Right cardiac atrium (tissue), 5 donors: ENCODE measurements at places on chromosomes 1 and 21.

GRCh38 chr1:119742202-119742601 lies 26.5 kb downstream of the HMGCS2 start:
- DNase-seq, result peak; percentile 53

GRCh38 chr1:233246965-233247364 lies 48.6 kb downstream of the PCNX2 start:
- DNase-seq, result no peak

DNA sequence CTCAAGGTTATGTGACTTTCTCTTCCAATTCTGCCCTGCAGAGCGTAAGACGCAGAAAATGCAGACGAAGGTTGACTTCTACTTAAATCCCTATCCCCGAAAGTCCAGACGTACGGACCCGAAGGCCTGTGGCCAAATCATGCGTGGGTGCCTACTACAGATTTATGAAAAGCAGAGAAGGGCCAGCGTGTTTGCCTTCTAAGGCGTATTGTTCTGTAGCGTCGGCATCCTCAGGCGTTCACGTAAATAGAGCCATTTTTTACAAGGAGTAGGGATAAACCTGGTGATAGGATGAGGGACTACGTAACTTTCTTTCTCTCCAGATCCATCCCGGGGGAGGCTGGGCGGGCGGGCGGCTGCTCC lies 222 bp upstream of the GIPC2 start:
- DNase-seq, result no peak

DNA sequence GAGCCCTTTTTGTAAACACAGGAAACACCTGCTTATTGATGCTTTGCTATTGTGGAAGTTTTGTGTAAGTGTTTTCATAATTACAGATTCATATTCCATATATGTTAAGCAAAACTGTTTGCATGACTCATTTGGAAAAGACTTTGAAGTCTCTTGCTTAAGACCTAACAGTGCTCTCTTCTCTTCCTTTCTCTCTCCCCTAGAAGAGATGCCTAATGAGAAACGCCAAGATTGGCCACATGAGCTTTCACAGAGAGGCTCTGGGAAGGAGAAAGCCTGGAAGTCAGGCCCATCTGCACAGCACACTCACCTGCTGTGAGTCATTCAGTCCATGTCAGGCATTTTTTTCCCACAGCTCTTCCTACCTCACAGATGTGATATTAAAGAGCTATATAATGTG lies 101.6 kb upstream of the PALMD start:
- DNase-seq, result no peak

- no peak for DNase-seq
Observed at GRCh38 chr1:2516124-2516523, 10.3 kb downstream of the PANK4 start.

GRCh38 chr1:1100296-1100695 lies 15.6 kb downstream of the C1orf159 start:
- DNase-seq, result no peak

DNA sequence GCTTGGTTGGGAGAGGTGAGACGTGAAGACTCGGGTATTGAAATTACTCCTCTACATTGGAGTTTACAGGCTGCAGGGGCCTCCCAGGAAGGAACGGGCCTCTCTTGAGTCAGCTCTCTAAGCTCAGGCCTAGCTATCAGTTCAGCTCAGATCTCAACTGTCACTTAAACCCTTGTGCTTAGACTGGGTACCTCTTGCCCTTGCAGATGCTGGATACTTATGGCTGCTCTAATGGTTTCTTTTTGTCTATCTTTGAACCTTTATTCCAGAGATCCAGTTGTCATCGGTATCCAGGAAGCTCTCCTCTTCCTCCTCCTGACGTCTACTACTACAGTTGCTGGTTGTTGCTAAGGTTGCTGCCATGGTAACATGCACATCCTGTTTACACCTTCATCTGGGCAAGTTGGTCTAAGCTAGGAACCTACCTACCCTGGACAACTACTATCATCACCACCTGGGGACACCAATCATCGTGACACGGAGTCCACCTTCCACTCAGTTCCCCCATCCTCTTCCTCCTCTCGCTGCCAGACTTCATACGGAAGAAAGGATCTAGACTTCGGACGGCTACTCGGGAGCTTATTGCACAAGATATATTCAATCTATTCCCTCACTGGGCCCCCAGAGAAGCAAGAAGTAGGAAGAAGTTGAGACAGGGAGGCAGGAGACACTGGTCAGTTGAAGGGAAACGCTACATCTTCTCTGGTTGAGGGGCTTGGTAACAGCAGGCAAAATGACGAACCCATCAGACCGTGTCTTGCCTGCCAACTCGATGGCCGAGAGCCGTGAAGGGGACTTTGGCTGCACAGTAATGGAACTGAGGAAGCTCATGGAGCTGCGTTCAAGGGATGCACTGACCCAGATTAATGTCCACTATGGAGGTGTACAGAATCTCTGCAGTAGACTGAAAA lies 56.1 kb downstream of the ATP2B4 start:
- DNase-seq, result no peak

- DNase-seq, result no peak
Observed at GRCh38 chr1:43123031-43123430, 49.1 kb downstream of the EBNA1BP2 start.

GRCh38 chr1:109653306-109653705 lies 2.6 kb upstream of the GSTM4 start:
- DNase-seq, result no peak

- DNase-seq, result no peak
Observed at GRCh38 chr1:18516473-18516872, 35.7 kb downstream of the KLHDC7A start.

- DNase-seq, result no peak
Observed at GRCh38 chr1:167705250-167705649, 16.5 kb upstream of the MPZL1 start.

DNA sequence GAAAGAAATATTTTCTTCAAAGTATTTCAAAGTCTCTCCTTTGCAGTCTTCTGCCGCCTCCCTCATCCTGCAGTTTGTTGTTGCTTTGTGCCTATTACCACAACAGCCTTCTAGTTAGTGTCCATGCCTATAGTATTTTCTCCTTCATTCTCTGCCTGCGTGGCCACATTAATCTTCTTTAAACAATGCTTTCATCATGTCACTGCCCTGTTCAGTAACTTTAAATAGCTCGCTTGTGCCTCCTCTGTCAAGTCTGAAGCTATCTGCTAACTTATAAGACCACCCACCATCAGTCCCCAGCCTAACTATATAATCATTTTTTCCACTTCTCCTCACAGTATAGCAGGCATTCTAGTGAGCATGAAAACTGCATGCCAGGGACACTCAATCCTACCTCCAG lies 290.3 kb downstream of the PDE4B start:
- DNase-seq, result no peak

DNA sequence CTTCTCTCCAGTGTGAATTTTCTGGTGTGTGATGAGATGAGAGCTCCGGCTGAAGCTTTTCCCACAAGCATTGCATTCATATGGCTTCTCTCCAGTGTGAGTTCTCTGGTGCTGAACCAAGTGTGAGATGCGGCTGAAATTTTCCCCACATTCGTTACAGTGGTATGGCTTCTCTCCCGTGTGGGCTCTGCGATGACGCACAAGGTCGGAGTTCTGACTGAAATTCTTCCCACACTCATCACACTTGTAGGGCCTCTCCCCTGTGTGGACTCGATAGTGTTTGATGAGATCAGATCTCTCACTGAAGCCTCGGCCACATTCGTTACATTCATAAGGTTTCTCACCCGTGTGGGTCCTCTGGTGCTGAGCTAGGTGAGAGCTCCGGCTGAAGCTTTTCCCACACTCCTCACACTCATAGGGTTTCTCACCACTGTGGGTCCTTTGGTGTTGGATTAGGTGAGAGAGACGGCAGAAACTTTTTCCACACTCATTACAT lies 7.4 kb downstream of the ZNF436 start:
- DNase-seq, result no peak

- no peak for DNase-seq
Observed at GRCh38 chr21:44475266-44475845, 20.0 kb downstream of the LRRC3 start.

DNA sequence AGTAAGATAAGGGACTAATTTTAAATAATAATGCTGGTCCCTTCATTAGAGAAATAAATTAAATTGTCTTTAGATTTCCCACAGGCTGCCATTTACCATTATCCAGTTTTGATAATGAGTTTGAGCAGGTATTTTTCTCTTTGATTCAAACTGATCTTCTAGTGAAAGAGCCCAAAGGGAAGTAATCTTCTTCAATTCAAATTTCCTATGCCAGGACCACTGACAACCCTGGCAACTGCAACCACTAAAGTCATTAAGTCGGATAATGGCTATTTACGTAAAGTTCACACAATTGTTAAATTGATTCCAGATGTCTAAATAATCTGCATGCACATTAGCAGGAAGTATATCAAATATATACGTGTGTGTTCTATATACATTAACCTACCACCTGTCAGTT lies 399.3 kb downstream of the PTPRC start:
- DNase-seq, result no peak

DNA sequence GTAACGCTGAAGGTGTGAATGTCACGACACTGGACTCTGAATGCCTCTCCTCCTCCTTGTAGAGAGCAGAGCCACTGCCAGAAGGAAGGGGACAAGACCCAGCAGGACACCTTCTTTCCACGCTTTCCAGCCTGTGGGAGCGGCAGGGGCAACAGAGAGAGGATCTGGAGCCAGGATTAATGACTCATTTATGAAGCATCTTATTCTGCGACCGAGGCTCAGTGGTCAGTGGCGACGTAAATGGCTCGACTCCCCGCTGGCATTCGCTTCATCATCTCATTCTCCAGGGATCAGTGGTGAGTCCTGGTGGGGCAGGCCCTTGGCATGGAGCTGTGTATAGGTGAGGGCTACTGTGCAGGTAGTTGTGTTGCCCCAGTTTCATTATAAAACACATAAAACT lies 4.6 kb downstream of the SLC37A1 start:
- DNase-seq, result no peak

GRCh38 chr1:6137758-6138157 lies 42.4 kb downstream of the CHD5 start:
- DNase-seq, result peak; percentile 1

DNA sequence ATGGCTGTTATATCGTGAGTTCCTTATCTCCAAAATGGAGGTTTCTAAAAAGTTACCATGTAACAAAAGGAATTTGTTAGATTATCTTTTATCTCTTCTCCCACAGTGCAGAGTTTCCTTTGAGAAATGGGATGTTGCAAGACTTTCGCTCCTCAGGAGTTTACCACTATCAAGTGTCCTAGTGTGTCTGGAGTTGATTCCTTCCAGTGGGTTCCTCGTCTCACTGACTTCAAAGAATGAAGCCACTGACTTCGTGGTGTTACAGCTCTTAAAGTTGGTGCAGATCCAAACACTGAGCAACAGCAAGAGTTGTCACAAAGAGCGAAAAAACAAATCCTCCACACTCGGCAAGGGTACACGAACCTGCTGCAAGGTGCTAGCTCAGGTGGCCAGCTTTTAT lies 37.0 kb downstream of the SPAG17 start:
- DNase-seq, result no peak

DNA sequence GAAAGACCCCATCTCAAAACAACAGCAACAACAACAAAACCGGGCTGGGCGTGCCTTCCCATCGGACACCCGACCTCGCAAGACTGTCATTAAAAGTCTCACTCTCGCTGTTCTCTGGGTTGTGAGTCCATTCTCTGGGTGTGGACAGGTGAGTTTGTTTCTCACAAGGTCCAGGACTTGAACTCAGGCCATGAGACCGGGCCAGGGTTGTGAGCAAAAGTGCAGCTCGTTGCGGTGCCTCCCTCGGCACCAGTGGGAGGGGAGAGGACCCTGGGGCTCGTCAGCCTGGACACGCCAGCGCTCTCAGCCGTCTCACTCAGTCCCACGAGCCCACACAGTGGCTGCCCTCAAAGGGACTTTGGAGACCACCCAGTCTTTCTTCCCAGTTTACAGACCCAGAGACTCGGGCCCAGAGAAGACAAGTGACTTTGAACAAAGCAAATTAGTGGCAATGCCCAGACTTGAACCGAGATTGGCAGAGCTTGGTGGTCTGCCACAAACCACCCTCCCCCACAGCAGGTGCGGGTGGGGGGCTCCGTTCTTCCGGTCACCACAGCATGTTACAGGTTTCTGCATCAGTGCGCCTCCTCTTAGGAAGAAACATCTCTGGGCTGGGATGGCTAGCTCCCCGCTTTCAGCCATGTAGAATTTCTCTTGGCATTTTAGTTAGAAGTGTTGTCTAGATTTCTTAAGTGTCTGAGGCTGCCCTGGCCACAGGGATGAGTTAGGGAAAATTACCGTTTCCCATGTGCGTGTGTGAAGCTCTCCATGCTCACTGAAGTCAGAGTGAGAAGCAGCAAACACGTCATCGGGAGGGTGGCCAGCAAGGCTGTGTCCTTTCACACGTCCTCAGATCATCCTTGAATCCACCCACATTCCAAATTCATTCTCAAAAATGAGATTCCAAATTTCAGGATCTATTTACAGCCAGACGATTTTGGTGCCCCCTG lies 28.3 kb downstream of the LRRC3 start:
- no peak for DNase-seq

- no peak for DNase-seq
Observed at GRCh38 chr1:2501041-2501819, 25.1 kb downstream of the PLCH2 start.

- no peak for DNase-seq
Observed at GRCh38 chr21:25370311-25370744, 237.0 kb downstream of the MRPL39 start.

- no peak for DNase-seq
Observed at GRCh38 chr1:198423673-198424072, 116.8 kb downstream of the ATP6V1G3 start.

GRCh38 chr1:246364415-246364941 lies 142.6 kb downstream of the SMYD3 start:
- no peak for DNase-seq

GRCh38 chr1:24639094-24639493 lies 4.0 kb upstream of the SRRM1 start:
- no peak for DNase-seq

GRCh38 chr1:54480525-54480848 lies 67.5 kb upstream of the ACOT11 start:
- no peak for DNase-seq

DNA sequence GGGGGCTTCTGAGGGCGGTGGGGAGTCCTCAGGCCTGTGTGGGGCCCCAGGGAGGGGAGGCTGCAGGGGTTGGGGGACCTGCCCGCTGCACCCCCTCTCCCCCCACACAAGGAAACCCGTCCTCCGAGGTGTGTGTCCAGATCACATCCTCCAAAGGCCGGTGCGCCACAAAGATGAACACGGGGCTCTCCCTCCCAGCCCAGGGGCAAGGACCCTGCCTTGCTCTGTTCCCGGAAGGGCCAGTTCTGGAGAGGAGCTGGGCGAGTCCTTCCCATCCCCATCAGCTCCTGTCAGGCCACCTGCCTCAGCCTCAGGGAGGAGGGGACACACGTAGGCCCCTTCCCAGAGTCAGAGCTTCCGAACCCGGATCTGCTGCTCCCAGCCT lies 2.5 kb upstream of the TTLL10 start:
- no peak for DNase-seq

GRCh38 chr1:20981915-20982314 lies 194.8 kb downstream of the EIF4G3 start:
- DNase-seq, result no peak

DNA sequence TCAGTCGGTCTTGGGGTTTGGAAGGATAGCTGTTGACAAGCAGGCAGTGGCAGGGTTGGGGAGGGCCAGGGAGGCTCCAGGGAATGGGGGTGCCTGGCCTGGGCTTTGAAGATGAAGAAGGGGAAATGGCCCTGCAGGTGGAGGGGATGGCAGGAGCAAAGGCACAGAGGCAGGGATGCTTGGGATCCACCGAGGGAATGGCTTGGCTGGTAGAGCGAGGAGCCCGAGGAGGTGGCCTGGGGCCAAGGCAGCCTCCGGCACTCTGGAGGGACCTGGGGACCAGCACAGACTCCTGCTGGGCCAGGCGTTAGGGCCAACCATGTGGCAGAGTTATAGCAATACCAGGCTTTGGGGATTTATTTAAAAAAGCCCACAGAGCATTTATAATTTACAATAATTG lies 62.9 kb upstream of the EDN2 start:
- DNase-seq, result no peak

- no peak for DNase-seq
Observed at GRCh38 chr1:244836135-244836521, 670 bp downstream of the COX20 start.
